ENCODE measurements at places on chromosomes 4 and X. TPM values are rescaled to one million over a fixed set of nuclear protein-coding genes. Genes with fewer than 3 reads are reported as not detected.

GRCh38 chr4:85747882-85748491 is 273.0 kb downstream of the ARHGAP24 start:
- DNase-seq = no peak

DNA sequence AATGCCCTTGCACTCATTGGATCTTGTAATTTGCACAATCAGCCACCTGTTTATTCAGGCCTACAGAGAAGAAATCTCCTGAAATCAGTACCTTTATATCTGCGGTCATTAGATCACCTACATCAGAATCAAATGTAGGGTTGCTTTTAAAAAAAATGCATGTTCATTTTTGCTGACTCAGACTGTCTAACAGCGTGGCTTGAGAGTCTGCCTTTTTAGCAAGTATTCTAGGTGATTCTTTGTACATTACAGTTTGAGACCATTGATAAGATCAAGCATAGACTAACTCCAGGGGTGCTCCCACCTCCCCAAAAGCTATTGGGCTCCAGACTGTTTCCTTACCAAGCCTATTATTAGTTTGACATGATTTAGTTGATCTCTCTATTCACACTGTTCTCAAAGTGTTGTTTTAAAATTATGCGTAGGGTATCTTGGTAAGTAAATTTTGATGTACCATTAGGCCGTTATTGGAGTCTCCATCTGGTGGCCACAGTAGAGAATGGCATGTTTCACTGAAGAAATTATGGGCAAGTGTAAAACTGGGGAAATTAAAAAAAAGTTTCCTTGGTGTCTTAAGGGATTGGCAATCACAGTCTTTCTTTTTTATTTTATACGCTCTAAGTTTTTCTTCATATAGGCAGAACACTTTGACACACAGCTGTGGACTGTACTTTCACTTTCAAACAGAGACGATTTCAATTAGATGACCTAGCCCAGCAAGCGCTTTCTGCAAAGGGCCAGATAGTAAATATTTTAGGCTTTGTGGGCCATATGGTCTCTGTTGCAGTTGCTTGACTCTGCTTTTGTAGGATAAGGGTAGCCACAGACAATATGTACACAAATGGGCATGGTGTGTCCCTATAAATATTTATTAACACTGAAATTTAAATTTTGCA is 33.7 kb upstream of the MSL3 start:
- DNase-seq = no peak

- no peak for DNase-seq
These were observed 79.8 kb downstream of the NAT8L start for GRCh38 chr4:2138846-2139500.

DNA sequence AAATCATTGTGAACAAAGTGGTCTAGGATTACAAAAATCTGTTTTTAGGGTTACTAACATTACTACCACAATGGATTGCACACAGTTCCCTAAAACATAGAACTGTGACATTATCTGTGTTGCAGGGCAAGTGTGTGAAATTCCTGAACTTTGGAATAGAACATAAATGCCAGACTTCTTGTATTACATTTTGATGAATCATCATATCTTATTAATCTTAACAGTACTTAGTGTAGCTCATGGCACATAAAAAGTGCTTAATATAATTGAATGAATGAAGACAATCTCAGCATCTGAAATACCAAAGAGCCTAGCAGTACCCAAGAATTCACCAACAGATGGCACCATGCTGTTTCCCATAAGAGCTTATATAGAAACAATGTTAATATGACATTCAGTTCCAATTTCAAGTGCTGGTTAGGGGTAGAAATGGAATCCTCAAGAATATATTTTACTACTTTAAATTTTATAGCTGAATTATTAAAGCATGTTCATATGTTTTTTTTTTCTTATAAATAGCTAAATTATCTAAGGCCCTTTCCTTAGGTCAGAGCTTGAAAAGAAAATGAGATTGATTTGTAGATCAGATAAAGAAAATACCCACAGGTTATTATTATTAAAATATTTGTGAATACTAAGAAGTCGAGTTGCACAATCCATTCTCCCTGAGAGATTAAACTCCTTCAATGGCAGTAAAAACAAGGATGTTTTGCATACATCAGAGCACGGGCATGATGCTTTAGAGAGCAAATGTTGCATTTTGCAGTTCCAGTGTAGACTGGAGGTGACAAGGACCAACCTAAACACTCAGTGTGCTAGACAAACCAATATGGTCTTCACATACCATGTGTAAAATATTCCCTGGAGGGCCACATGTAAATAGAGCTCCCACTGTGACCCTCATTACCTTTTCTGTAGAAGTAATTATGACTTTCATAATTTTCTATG is 25.7 kb upstream of the SHISA3 start:
- DNase-seq = no peak

DNA sequence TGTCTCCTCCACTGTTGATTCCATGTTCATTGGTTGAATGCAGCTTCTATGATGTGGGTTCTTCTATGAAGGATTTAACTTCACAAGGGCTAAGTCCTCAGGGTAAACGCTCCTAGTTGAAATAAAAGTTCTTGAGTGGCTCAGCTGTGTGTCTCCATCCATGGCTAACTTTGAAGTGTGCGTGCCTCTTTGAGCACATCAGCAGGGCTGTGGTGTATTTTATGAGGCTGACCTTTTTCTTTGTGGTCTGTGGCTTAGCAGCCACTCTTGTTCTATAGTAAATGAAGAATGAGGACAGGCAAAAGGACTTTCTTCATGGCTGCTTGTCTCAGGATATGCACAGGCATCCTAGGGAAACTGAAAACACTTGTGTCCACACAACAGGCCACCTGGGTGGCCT is 88.5 kb downstream of the KIT start:
- no peak for DNase-seq

DNA sequence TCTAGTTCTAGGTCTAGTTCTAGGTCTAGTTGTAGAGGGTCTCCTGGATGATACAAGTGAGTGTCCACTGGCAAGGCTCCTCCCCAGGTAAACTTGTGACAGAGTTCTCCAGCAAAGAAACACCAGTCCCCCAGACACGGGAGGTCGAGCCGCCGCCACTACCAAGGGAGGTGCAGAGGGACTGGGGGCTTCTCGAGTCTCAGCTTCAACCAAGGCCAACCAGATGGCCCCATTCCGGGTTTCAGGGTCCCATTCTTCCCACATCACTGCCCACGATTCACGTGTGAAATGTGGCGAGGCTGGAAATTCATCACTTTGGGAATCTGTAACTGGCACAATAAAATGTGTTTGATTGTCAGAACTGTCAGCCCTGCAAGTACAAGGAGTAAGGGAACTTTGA is 37.5 kb downstream of the TKTL1 start:
- no peak for DNase-seq

DNA sequence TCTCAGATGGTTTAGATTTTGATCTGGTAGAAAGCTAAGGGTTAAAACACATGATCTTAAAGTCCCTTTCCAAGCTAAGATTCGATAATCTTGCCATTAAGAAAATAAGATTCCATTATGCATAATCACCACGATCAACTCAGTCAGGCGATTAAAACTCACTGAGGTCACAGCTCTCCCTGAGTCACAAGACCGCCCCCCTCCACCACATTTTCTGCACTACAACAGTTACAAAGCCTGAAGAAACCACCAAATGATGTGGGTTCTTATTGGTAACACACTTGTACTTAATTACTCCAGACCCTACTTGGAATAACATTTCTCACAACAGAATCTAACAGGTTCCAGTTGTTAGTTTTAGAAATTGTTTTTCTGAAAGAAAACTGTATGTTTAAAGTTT is 62.8 kb downstream of the SH3KBP1 start:
- DNase-seq = no peak

GRCh38 chrX:133555782-133556458 is 140.6 kb upstream of the GPC4 start:
- DNase-seq = no peak

Gene TRIM75
- total RNA-seq = not detected

Gene CT45A9
- total RNA-seq = not detected

Gene C4orf54
- not detected for total RNA-seq

Data from omental fat pad (tissue), 4 donors.